ENCODE measurements at places on chromosomes 3 and 15.

- DNase-seq: no peak
Measured at GRCh38 chr15:44593042-44593736, 56.2 kb downstream of the EIF3J start.

- DNase-seq: no peak
Measured at GRCh38 chr3:100057716-100058575, 56.4 kb downstream of the FILIP1L start.

DNA sequence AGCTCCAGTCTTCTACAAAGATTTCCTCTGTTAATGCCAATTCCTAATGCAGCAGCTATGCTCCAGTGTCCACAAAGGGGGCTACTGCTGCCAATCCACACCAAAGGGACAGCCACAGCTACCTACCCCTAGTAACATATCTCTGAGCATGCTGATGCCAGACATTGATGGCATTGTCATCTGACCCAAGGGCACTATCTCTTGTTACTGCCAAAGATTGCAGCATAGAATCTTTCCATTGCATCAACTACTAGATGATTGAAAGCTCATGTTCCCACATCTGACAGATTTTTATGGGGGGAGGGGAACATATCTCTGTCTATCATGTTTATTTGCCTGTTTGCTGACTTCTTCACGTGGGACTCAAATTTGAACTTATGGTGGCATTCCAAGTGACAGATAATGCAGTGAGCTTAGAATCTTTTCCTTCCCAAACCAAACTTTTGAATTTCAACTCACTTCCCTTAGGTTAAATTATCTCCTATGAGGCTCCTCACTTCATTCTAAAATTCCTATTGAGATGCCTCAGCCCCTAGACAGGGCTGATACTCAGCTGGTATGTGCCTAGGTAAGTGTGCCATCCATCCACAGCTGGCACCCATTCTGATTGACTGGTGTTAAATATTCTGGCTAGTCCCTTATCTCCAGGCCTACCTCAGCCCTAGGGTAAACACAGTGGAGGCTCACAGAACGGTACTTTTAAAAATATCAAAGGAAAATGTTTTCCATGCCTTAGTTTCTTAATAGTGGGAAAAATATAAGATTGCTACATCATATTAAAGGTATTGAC, 100.3 kb downstream of the STRIT1 start:
- no peak for DNase-seq

DNA sequence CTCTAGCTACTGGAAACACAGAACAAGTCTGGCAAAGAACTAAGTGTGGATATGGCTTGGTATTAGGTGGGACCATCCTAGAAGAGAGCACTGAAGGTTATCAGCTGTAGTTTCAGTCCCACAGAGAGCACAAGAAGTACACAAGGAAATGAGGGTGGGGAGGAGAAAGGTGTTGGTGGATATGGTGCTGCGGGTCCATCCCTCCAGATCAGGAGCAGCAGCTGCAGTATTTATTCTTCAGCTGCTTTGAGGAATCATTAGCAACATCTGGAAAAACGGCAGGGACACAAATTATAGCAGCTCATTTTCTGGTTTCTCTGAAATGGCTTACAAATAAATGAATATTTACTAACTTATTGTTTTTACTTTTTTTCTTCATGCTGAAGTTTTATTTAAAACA, 29.0 kb downstream of the CD80 start:
- no peak for DNase-seq

GRCh38 chr3:153079386-153079785, 82.6 kb upstream of the RAP2B start:
- no peak for DNase-seq

DNA sequence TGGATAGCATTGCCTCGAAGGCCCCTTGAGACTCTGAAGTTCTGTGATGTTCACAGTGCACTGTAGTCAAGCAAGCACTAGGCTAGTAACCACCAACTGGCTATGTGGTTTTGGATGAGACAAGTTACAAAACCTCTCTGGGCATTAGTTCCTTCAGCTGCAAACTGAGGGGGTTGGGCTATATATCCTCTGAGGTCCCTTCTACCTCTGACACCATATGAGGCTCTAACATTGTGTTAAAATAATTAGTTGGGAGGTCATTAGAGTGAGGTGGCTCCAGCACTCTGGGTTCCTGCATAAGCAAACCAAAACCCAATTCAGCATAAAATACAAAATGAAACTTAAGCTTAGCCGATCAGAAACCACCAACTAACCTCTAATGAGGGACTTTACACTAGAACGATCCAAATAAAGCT, 209.5 kb upstream of the LRRN1 start:
- DNase-seq: no peak

DNA sequence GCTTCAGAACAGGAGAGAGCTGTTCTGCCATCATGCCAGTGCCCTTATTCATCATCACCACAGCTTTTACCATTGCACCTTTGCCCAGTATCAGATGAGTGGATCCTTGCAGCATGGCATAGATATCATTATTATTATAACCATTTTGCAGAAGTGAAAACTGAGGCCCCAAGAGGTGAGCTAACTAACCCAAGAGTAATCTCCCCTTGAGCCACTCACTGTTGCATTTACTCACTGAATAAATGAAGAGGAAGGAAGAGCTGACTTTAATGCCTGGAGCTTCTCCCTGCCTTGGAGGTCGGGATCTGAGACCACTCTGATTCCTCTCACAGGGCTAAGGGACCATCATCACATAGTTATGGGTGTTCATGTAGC, 32.0 kb downstream of the HRH1 start:
- no peak for DNase-seq

DNA sequence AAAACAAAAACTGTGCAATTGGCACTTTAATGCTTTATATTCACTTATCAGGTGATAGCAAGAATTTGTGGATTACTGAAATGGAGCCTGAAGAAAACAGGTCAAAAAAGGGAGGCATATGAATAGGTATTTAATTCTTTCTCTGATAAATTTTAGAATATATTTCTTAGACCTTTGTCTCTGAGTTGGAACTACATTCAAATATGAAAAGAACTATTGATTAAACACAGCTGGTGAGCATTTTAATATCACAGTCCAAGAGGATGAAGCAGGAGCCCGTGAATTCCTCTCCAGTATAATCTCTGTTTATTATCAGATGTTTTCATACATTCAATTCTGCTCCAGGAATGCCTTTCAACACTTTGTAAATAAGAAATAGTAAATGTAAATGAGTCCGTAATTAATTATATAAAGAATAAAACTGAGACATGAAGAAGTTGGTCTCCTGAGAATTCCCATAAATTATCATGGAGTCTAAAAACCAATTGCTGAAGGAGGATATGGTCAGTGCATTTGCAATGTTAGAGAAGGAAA, 86.3 kb upstream of the ARHGEF26 start:
- DNase-seq: no peak

GRCh38 chr3:37907371-37907770, 45.7 kb downstream of the CTDSPL start:
- DNase-seq: no peak

- DNase-seq: no peak
Measured at GRCh38 chr15:77225646-77226045, 154.7 kb upstream of the TSPAN3 start.

DNA sequence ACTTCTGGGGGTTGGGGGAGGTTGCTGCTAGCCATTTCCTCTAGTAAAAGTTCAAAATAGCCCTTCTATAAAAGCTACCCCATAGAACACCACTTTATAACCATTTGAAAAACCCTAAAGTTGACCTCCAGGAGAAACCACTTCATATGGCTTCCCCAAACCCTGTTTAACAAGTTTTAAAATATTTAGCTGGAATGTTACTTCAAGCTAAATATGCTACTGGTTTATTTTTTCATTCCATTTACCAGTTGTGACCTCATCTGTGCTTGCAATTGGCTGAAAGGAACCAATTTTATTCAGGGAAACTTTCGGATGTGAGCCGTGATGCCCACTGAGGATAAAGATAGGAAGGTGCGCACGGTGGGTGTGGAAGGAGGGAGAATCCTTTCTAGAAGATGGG, 221.3 kb downstream of the SUCLG2 start:
- DNase-seq: no peak

- DNase-seq: no peak
Measured at GRCh38 chr3:160771811-160772459, 15.9 kb downstream of the PPM1L start.

DNA sequence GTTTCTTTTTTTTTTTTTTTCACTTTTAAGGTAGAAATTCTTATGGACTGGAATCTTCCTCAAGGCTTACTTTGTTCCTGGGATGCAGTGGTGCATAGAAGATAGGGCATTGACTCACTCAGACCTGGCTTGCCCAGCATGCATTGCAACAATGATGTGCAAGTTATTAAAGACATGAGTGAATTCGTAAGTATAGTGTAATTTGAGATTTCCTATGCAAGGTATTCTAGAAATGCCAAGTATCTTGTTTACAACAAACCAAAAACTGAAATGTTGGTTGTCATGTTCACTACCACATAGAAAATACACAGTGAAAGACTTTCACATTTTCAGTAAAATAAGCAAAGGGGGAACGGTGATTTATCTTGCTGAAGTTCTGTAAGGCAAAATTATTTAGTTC, 56.5 kb upstream of the FNDC3B start:
- DNase-seq: no peak

GRCh38 chr3:23835087-23835486, 29.3 kb downstream of the UBE2E1 start:
- no peak for DNase-seq

GRCh38 chr15:65569728-65570127, 39.5 kb downstream of the HACD3 start:
- no peak for DNase-seq

- DNase-seq: no peak
Measured at GRCh38 chr15:85591622-85592021, 203.1 kb downstream of the KLHL25 start.

DNA sequence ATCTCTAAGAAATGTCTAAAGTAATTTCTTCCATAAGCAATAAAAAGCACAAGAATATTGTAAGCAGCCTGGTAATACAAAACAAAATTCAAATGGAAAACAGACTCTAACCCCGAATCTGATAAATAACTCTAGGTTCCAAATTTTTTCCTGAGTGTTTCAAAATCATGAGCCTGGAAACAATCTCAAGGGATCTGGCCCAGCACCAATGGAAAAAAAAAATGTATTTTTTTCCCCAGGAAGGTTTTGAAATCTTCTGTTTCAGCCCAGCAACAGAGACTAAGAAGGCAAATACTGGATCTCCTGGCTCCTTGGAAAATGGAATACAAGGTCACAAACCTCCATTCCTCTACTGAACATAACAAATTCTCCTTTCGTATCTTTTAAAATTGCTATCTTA, 13.0 kb downstream of the TBC1D2B start:
- DNase-seq: no peak

All from stimulated activated CD8-positive, alpha-beta memory T cell treated with anti-CD3 and anti-CD28 coated beads, Interleukin-7, amount 100 ng/mL, for 1 hour (primary cell).